ENCODE measurements at places on chromosomes 6 and 20. TPM values are rescaled to one million over a fixed set of nuclear protein-coding genes. Genes with fewer than 3 reads are reported as not detected.

- DNase-seq, result no peak
Observed at GRCh38 chr20:16902662-16903061, 154.5 kb downstream of the OTOR start.

The LZTS3 gene
- total RNA-seq, result 6.3 TPM

DNA sequence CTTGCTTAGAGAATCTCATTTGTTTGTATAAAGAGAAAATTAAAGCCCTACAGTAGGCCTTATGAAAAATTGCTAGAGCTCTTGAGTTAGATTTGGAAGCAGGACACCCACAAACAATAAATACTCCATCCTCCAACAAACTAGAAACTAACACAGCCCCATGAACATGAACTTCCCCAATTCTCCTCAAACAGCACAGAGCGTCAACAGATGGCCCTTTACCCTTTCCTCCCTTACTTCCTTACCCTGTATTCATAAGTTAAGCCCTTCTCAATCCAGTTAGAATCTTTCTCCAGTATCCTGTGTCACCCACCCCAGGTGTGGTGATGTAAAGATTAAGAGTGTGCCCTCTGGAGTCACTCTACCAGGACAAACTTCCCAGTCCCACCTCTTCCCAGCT is 113.7 kb downstream of the UNC5CL start:
- no peak for DNase-seq

- no peak for DNase-seq
Observed at GRCh38 chr6:20447157-20447556, 45.5 kb downstream of the E2F3 start.

The AKAP7 gene
- total RNA-seq, result 2.6 TPM

DNA sequence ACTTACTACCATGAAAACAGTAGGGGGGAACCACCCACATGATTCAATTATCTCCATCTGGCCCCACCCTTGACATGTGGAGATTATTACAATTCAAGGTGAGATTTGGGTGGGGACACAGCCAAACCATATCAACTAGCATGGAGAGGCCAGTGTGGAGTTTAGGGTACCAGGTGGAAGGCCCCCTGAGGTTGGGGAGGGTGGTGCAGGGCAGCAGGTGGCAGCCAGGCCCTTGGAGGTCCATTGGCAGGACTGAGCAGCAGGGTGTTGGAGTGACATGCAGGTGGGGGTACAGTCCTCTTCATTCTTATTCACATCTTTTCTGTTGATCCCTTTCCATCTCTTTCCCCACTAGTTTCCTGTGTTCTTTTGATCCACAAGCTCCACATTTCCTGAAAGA is 42.9 kb downstream of the PHACTR3 start:
- DNase-seq, result no peak

DNA sequence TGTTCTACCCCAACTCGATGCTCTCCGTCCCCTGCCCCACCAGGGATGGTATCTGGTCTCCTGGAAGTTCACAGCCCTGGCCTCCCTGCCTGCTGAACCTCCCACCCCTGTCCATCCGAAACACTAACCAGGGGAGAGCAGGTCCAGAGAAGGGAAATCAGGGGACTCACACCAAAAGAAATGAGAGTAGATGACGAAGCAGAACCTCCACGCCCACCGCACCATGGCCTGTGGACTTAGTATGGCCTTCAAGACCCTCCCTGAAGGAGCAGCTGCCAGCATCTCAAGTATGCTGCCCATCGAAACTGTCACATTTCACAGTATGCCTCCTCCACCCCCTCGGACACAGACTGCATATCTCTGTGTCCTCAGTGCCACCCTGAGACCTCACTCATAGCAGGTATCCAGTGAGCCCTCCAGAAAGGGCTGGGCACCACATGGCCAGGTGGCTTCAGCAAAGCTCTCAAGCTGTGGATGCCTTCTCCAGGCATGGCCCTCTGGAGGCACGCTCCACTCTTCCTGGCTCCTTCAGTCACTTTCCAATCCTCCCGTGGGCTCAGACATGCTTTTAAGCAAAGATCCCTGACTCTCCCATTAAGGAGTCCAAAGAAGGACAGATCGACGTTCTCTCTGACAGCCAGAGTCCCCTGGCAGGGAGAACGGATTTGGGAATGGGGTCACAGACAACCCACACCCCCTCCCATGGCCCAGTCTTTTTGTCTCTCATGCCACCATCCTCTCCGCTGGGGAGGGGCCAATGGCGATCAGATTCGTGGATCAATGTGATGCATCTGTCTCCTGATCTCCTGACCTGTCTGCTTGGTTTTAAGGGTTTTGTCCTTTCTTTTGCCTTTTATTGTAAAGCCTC is 158.4 kb downstream of the ANKRD60 start:
- no peak for DNase-seq

DNA sequence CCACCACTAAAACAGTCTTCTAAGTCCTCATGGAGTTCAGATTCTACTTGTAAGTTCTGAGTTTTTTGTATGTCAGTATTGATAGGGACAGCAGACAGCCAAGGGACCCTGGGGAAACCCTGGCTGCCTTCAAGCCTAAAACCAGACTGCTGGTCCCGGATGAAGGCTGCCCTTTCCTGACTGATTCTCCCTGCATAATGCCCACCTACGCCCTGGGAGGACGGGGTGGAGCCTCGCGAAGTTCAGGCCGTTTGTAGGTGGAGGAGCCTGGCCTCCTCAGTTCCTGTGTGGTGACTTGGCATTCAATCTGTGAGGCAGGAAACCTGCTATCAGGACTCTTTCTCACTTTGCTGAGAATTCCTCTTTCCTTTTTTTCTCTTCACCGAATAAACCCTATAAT is 120.3 kb upstream of the LGSN start:
- no peak for DNase-seq

The CCDC170 gene
- total RNA-seq, result 3.3 TPM

DNA sequence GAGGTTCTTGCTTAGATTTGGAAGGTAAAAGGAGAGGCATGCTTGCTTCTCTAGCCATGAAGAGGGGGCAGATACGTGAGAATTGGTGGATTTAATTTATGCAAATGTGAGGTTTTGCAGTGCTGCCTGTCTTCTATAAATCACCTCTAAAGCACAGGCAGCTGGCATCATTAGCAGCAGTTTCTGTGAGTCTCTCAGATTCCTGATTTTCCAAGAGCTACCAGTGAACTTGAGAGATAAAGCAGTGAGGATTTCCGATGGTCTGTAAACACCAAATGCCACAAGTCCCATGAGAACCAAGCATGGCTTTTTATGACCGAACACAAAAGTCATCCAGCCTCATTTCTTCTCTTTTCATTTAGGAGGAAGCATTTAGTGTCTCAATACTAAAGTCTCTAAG is 3.2 kb upstream of the SIRPB2 start:
- DNase-seq, result no peak

DNA sequence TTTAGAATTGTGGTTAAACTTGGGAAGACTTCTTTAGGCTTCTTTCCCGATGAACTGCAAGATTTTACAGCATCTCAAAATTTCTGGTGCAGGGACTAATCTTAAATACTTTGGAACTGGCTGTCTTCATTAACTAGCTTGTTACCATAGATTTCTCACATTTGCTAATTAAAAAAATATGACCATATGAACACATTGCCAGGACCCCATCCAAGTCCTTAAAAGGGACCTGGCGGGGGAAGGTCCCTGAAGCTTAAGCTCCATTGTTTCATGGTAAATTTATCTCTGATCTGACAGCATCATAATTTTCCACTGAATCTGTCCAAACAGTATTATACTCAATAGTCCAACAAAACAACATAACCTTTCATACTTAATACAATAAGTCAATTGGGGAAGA is 517.8 kb upstream of the FLRT3 start:
- DNase-seq, result no peak

The OOEP gene
- not detected for total RNA-seq

GRCh38 chr20:12152996-12153395 is 235.3 kb downstream of the BTBD3 start:
- DNase-seq, result no peak

DNA sequence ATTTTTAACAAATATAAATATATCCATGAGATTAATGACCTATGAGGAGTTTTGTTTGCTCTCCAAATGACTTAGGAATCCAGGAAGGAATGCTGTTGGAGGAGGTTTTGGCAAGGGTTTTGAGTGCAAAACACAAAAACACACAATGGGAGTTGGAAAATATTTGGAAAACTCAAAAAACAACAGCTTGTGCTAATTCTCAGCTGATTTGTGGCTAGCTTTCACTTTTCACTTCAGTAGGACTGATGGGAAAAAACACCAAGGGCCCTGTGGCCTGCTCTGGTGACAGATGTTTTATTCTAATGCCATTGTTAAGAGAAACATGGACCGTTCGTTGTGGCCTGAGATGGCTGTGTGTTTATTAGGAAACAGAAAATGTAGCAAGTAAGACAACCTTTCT is 113.9 kb downstream of the ALDH8A1 start:
- no peak for DNase-seq

GRCh38 chr6:66057034-66057433 is 350.0 kb upstream of the EYS start:
- DNase-seq, result no peak

DNA sequence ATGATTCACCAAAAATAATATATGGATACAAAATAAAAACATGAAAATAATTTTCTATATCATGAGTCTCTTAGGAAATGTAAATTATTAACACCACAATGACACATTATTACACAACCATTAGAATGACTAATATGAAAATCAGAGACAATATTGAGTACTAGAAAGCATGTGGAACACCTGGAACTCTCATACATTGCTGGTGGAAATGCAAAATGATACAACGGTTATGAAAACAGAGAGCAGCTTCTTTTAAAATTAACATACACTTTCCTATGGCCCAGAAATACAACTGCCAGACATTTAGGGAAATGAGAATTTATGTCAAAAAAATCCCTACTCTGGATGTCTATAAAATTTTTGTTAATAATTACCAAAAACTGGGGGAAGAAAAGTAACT is 853.3 kb upstream of the MAN1A1 start:
- DNase-seq, result no peak

The CRISP2 gene
- 0.57 TPM for total RNA-seq

The CALHM6 gene
- 1.9 TPM for total RNA-seq

- DNase-seq, result no peak
Observed at GRCh38 chr6:133707456-133707855, 181.5 kb upstream of the TCF21 start.

The BAG2 gene
- total RNA-seq, result 0.38 TPM

GRCh38 chr6:5497896-5498578 is 236.7 kb downstream of the FARS2 start:
- DNase-seq, result no peak

The XKR7 gene
- total RNA-seq, result not detected

- DNase-seq, result no peak
Observed at GRCh38 chr6:129818251-129818650, 42.9 kb downstream of the TMEM244 start.

GRCh38 chr6:84633771-84634170 is 130.6 kb downstream of the TBX18 start:
- DNase-seq, result no peak

The PBX2 gene
- 40.2 TPM for total RNA-seq

GRCh38 chr6:40733770-40734396 is 146.7 kb upstream of the LRFN2 start:
- DNase-seq, result no peak

GRCh38 chr20:51420111-51420510 is 122.4 kb downstream of the NFATC2 start:
- DNase-seq, result no peak

DNA sequence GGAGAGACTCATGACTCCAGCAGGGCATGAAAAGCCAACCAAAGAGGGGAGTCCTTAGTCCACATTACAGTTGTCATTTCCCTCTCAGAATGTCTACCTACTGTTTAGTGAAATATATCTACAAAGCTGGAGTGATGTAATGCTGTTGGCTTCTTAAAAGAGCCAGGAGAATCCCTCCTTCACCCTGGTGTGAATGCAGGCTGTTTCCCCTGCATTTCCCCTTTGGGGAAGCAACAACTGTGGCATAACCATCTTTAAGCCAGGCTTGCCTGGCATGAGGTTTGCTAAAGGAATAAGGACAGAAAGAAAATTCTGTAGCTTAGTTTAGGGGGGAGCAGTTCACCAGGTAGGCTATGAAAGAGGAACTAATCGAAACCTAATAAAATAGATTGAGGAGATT is 129.5 kb downstream of the CRYBG1 start:
- DNase-seq, result no peak

The TMEM244 gene
- not detected for total RNA-seq

GRCh38 chr6:159487636-159488035 is 205.4 kb downstream of the SOD2 start:
- DNase-seq, result no peak

Measured in esophagus squamous epithelium (tissue), 5 donors.